ENCODE measurements at places on chromosomes 1 and 21.

DNA sequence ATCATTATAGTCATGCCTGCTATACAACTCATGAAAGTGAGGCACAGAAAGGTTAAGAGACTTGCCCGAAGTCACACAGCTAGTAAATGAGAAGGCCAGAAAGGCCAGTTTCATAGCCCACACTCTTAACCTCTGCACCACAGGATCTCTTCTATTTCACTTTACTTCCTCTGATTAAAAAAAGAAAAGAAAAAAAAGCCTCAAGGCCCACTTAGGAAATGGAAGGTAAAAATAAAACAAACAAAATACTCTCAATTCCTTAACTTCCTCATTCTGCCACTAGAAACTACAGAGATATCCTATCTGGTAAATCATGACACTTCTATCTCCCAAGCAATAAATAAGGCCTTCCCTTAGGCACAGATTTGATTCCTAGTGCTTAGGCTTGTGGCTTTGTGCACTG lies 7.6 kb upstream of the ENAH start:
- DNase-seq, result no peak

GRCh38 chr1:216818284-216818683 lies 95.1 kb upstream of the ESRRG start:
- DNase-seq, result no peak

DNA sequence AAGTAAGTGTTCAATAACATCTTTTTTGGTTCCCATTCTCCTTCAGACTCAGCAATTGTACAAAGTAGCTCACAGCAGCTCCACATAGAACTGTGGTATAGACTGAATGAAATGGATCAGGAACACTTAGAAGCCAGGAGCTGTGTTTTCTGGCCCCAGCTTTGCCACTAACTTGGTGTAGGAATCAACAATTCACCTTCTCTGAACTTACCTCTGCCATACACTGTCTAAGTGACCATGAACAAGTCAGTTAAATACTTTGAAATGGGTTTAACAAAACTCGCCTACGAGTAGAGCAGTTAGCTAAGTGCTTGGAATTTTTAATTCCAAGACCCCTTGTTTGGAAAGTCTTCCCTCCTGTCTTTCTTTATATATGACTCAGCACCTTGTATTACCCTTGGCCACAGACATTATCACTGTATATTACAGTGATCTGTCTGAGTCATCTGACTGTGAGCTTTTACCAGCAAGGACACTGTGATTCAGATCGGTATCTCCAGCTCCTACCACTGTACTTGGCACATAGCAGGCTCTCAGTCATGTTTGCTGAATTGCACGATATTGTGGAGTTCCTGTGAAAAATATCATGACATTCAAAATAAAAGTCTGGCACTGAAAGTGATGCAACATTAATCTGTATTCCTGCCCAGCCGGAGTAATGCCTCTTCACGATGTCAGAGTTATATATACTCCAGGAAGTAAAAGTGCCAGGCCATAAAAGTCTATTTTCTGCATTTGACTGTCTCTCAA lies 101.7 kb upstream of the BEND5 start:
- no peak for DNase-seq

- no peak for DNase-seq
These were observed 243.1 kb downstream of the LTN1 start for GRCh38 chr21:28749536-28749935.

DNA sequence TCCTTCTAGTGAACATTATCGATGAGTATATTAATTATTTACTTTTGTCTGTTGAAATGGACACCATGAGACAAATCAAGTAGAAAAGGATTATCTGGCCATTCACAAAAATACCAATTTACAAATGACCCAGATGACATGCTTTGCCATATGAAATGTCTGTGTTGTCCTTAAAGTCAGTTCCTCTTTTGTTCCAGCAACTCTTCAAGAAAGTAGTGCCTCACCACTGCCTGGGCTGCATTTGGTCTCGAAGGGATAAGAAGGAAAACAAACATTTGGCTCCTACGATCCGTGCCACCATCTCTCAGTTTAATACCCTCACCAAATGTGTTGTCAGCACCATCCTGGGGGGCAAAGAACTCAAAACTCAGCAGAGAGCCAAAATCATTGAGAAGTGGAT lies 79.6 kb downstream of the RGL1 start:
- DNase-seq, result no peak

DNA sequence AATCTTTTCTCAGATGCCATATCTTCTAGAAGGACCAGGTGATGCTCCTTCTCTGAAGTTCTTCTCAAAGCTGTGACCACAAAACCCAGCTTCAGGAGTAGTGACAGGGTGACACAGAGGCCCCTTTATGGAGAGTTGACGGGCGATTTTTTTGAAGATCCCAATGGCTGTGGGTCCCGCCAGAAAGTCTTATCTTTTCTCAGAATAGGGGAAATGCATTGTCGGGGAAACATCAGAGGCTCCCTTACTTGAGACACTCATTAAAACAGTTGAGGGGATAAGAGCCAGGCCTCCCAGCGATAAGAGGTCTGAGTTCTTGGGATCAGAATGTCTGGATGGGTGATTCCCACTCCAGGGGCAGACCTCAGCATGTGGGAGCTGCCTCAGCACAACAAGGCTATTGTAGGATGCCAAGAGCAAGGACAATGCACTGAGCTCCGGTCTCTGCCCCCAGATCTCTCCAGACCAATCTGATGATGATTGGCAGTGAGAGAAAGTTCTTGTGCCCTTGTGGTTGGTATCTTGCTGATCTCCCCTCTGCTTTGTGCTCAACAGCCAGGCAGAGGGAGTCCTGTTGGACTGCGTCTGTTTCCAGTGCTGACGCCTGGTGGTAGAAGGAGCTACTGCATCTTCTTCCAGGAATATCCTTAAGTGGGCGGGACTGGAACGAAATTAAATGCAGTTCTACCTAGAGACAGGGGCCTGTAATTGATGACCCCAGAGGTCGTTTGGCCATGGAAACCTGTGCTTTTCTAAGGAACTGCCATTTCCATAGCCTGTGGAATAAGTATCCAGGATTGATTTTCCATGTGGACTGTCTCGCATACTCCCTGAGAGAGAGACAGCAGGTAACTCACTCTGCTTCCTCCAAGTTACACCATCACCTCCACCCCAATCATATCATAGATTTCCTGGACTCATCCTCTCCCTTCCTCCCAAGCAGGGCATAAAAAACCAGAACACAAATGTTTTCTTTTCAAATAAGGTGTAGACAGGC lies 6.8 kb upstream of the ACKR1 start:
- DNase-seq, result peak; percentile 31

Measured in DMS79 treated with DMSO at 0.1 percent for 48 hours (cell line).